ENCODE measurements at places on chromosomes 7 and 10.

- DNase-seq, result no peak
Observed at GRCh38 chr7:88155756-88156155, 64.1 kb downstream of the SRI start.

DNA sequence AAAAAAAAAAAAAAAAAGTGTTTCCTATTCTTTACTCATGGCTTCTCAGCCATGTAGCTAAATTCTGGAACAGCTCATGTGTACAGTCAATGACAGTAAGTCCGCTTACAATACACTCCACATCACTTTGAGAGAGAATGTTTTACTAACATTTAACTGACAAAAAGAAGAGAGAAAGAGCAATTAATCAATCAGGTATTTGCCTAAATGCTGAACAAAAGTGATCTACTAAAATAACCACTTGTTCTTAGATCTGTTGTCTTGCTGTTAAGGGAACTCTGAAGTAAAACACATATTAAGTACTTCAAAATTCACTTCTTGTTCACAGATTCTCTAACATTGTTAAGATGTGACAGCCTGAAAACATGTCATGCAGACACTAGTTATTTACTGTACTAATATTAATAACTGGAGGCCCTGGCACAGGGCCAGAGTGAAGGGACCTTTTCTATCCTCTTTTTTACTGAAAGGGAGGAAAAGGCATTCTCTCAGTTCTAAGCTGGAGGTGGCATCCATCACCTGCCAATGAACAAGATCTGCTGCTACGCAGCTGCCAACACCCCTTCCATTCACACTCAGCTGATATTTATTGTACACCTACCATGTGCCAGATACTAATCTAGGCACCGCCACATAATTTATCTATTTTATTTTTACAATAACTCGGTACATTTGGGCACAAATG is 72.6 kb downstream of the AHR start:
- no peak for DNase-seq

GRCh38 chr7:32048970-32049491 is 21.2 kb downstream of the PDE1C start:
- peak; percentile 75 for DNase-seq

GRCh38 chr10:79927111-79927828 is 21.6 kb downstream of the SFTPD start:
- no peak for DNase-seq

DNA sequence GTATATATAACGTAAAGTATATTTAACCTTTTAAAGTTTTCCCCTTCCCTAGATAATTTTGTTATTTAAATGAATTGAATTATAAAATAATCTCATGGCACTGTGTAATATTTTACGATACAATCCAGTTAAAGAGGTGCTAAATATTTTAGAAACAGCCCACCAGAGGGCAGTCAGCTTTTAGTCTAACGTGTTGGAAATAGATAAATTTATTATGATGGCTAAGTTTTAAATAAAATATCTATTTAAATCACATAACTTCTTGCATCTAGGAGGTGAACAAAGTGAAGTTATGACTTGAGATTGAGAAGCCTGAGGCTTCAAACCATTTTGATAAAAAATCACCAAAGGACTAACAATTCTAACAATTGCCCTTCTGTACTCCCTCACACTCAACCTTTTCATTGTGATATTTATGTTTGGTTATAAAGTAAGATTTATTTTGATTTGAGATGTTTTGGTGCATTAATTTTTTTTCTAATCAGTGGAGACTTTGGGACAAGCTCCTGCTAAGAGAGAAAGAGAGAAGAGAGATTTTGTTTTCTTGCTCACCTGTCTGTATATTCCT is 171.5 kb upstream of the SP4 start:
- DNase-seq, result peak; percentile 16

DNA sequence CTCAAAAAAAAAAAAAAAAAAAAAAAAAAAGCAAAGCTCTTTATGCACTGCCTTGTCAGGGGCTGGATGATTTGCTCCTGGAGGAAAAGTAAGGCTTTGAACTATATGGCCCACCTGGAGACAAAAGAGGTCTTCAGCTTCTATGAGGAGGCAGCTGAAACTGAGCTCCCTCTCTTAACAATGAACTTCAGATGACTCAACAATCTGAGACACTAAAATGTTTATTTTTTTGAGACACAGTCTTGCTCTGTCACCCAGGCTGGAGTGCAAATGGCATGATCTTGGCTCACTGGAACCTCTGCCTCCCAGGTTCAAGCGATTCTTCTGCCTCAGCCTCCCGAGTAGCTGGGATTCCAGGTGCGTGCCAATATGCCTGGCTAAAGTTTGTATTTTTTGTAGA is 36.7 kb downstream of the RAB19 start:
- DNase-seq, result no peak

DNA sequence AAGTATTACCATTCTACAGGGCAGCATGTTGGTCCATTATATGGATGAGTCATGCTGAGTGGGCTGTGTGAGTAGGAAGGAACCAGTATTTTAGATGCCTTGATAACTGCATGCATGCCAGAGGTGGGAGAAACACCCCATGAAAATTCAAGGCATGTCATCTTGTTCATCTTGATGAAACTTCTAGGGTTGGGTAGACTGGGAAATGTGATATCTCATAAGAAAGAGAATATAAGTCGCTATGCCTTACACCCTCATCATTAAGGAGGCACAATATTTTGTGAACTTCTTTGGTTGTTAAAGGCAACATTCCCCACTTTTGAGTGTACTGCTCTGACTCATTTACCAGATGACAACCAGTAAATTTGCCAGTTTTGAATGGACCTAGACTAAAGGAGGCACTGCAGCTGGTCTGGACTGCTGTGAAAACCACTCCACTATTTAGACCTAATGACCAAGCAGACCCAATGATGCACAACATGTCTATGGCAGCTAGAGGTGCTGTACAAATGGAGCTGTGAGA is 48.0 kb downstream of the ZNF365 start:
- no peak for DNase-seq

DNA sequence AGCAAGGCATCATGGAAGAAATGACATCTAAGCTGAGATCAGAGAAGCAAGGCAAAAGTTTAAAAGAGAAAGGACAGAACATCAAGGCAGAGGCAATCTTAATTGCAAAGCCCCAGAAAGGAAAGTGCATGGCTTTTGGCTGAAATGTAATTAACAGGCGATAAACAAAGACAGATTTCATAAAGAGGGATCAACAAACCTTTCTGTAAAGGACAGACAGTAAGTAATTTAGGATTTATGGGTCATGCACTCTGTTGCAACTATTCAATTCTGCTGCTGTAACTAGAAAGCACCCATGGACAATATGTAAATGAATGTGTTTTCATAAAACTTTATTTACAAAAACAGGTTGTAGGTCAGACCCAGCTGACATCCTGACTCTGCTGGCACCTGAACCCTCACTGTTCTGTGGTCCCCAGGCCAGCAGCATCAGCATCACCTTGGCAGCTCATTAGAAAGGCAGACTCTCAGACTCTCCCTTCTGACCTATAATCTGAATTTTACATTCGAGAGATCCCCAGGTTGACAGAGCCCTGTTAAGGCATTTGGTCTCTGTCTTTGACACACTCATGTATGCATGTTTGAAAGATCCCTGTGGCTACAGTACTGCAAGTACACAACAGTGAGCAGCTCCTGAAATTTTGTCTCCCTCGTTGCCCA is 362.9 kb upstream of the NFE2L3 start:
- DNase-seq, result no peak

DNA sequence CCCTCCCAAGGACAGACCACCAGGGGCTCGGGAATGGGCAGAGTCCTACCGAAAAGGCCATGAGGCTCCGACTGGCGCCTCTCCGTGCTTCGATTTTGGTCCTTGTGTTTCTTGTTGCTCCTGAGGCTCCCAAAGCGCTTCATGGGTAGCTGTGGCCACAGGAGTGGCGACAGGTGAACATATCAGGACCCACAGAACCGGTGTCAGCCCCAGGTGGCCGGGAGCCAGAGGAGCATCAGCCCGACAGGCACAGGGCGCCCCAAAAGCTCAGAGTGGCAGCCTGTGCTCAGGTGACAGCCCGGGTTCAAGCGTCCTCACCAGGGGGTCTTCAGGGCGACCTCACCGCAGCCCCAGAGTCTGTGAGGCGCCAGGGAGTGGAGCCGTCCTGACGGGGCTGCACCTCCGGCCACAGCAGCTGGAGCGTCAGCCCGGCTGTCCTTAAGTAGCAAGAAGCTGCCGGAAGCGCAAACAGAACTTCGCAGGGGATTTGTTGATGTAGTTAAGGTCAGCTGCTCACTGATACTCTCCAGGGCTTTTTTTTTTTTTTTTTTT is 141.0 kb downstream of the PRKAG2 start:
- DNase-seq, result peak; percentile 41

- DNase-seq, result no peak
Observed at GRCh38 chr10:105347487-105347886, 706.4 kb downstream of the SORCS3 start.

DNA sequence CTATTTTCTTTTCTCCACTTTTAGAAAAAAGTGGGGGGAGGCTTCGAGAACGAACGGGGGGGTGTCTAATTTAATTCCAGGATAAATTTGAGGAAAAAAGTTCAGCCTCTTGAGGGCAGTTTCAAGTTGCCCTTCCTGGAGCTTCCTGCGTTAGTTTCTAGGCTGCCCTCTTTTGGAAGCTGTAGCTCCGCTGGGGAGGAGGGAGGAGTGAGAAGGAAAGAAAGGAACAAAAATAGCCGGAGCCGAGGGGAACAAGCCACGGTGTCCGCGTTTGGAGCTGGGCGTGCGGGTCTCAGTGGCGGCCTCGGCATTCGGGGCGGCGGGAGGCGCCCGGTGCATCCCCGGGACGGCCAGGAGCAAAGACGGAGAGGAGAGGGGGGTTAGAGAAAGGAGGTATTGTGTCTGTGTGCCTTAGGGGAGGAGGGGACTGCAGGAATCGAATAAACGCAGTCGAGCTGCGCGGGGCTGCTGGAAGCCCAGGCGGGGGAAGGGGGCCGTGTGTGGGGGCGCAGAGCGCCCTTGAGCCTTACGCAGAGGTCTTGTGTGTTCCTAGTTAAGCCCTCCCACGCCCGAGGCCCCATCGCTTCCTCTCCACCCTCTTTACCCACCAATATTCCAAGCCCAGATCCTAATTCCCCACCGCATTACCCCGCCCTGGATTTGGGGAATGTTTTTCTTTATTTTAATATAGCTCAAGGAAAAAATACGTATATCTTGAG is 2.0 kb upstream of the TNRC18 start:
- DNase-seq, result peak; percentile 92

- DNase-seq, result no peak
Observed at GRCh38 chr10:89663144-89663543, 18.1 kb upstream of the PANK1 start.

GRCh38 chr7:44081266-44081748 is 1.0 kb downstream of the POLM start:
- no peak for DNase-seq

- no peak for DNase-seq
Observed at GRCh38 chr7:155490697-155491628, 33.0 kb downstream of the EN2 start.

- DNase-seq, result peak; percentile 53
Observed at GRCh38 chr10:110138197-110138812, 69.1 kb upstream of the MXI1 start.

GRCh38 chr7:45033261-45033930 is 33.4 kb downstream of the CCM2 start:
- DNase-seq, result no peak

DNA sequence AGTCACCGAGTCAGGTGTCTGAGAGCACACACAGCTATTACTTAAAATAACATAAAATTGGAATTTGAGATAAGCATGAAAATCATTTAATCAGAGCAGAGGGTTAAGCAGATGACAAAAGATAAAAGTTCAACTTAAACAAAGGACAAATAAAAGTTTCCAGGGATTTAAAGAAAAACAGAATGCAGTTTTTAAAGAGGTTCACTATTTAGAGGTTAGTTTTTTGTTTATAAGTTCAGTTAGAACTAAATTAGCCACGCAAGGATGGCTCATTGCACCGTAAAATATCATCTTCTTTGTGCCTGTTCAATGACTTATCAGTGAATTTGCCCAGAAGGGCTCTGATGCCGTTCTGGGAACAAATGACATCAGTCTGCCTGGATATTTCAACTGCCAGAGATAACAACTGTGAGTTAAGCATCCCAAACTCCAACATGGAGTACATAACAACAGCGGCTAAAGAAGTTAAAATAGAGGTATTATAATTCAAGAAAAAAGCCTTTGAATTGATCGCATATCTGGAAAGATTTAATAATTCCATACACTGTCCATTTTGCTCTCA is 107.8 kb downstream of the ANK3 start:
- no peak for DNase-seq

- no peak for DNase-seq
Observed at GRCh38 chr7:16991551-16991950, 109.8 kb upstream of the AGR3 start.

DNA sequence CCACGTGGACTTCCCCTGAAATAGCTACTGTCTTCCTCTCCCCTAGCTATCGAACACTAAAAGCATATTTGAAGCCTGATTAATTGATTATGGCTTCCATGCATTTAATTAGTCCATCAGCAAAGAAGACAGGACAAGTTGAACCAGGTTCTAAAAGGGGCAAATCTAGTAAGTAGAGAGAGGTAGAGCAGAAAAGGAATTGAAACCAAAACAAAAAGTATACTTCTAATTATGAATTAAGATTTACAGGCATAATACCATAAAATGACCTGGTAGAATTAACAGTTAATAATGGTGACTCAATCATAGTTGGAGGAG is 393 bp upstream of the DNAJC1 start:
- no peak for DNase-seq

GRCh38 chr10:110755781-110756180 is 111.6 kb downstream of the RBM20 start:
- DNase-seq, result no peak

GRCh38 chr10:43943818-43944360 is 295.2 kb upstream of the ZNF32 start:
- no peak for DNase-seq

DNA sequence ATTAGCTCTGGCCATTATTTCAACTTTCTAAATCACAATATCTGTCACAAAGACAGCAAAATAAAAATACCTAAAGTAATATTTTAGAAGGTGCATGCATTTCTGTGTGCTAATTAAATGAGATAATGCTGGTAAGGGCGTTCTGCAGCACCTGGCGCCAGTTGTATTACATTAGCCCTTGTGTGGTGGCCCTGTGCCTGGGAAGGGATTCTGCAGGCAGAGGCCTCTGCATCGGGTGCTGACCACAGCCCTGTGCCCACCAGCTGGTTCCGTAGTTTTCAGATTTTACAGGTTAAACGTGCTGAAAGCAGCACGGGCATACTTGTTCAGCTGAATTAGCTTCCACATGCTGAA is 157.7 kb upstream of the PRKCQ start:
- DNase-seq, result no peak

DNA sequence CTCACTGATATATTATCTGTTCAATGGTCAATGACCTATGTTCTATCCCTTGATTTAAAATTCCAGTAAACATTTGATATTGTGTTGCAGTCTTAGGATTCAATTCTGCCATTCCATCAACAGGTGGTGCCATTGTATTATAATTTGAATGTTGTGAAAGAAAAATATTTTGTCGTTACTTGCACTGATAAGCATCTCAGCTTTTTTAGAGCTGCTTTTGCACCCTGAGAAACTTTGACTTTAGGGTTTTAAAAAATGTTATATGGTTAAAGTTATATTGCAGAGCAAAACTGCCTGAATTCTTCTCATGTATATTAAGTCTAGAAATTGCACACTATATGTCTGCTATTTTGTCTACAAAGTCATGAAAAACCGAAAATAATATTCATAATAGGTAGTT is 18.8 kb upstream of the MINDY3 start:
- DNase-seq, result no peak

Measured in NCI-H2171 treated with DMSO at 0.1 percent for 48 hours (cell line).